ENCODE measurements at places on chromosomes 16 and 17.
A peak's percentile ranks its signal among the peaks of the same experiment; 100 is the strongest.

GRCh38 chr16:12532871-12533610, 270.6 kb downstream of the CPPED1 start:
- DNase-seq: peak; percentile 18

DNA sequence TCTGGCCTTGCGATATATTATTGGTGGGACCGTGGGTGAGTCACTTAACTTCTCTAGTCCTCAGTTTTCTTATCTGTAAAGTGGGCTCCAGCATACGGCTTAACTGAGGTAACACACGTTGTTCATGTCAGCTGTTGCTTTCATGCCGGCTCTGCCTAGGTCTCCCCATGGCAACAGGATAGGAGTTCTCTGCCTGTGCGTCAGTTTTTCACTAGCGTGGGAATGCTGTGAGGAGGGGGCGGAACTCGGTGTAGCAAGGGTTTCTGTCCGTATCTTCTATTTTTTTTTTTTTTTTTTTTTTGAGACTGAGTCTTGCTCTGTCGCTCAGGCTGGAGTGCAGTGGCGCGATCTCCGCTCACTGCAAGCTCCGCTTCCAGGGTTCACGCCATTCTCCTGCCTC, 758.5 kb upstream of the RBFOX1 start:
- DNase-seq: no peak

GRCh38 chr16:50610331-50611262, 62.4 kb downstream of the NKD1 start:
- DNase-seq: no peak

DNA sequence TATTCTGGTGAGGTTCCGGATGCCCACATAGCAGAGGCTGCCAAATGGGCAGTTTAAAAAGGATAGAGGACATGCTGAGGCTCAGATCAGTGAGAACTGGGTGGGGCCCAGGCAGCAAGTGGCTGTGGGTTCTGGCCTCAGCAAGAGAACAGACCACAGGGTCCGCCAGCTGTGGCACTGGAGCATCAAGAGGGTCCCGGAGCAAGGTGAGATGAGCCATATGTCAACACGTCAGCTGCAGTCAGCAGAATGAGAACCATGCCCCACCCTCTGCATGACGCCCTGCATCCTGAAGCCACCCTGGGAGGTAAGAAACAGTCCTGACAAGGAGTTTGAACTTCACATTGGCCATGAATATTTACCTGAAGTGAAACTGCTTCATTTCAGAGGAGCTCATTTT, 20.1 kb upstream of the CCL5 start:
- DNase-seq: no peak

GRCh38 chr17:50855708-50856330, 10.3 kb downstream of the TOB1 start:
- DNase-seq: no peak

GRCh38 chr17:37816950-37817349, 72.1 kb upstream of the HNF1B start:
- DNase-seq: no peak

DNA sequence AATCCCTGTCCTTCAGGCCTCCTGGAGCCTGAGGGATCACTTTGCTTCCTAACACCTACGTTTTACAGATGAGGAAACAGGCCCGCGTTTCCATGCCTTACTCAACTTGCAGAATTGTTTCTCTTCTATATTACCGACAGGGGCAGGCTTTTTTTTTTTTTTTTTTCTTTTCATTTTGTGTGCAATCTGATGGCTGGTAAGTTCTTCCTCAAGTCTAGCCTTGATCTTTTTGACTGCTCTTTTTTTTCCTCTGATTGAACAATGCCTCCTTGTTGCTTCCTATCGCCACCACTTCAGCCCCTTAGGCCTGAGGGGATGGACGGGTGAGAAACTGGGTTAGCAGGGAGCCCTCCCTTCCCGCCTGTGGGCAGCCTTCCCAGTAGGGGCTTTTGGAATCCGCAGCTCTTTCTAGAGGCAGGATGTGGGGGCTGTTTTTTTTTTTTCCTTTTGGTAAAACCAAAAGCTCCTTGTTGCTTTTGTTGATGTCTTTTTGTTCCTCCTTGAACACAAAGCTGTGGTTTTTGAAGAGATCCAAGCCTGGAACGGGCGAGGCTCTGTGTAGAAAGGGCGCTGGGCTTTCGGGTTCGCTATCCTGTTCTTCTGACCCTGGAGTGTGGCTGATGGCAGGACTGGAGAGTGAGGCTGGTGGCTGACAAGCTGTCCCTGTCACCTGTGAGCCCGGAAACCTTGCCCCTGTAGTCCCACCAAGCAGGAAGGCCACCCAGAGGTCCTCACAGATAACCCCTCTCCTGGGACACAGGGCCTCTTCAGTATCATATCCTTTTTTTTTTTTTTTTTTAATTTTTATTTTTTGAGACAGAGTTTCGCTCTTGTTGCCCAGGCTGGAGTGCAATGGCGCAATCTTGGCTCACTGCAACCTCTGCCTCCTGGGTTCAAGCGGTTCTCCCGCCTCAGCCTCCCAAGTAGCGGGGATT, 14.0 kb downstream of the LASP1 start:
- peak; percentile 23 for DNase-seq

DNA sequence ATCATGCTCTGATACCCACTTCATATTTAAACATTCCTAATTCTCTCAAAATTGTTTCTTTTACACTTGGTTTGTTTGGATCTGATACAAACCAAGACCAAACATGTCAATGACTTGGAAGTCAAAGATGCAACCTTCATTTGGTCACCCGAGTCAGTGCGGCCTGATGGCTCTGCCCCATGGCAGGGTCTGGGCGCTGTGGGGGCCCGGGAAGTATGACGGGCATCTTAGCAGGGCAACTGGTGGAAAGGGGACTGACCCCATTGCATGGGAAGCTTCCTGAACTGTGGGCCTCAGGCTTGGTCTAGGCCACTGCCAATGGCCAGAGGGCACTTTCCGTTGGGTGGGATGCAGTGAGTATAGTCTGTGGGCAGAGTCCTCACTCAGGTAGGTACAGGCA, 178.0 kb downstream of the KATNIP start:
- DNase-seq: no peak

GRCh38 chr16:9650284-9650683, 531.9 kb downstream of the GRIN2A start:
- DNase-seq: no peak

DNA sequence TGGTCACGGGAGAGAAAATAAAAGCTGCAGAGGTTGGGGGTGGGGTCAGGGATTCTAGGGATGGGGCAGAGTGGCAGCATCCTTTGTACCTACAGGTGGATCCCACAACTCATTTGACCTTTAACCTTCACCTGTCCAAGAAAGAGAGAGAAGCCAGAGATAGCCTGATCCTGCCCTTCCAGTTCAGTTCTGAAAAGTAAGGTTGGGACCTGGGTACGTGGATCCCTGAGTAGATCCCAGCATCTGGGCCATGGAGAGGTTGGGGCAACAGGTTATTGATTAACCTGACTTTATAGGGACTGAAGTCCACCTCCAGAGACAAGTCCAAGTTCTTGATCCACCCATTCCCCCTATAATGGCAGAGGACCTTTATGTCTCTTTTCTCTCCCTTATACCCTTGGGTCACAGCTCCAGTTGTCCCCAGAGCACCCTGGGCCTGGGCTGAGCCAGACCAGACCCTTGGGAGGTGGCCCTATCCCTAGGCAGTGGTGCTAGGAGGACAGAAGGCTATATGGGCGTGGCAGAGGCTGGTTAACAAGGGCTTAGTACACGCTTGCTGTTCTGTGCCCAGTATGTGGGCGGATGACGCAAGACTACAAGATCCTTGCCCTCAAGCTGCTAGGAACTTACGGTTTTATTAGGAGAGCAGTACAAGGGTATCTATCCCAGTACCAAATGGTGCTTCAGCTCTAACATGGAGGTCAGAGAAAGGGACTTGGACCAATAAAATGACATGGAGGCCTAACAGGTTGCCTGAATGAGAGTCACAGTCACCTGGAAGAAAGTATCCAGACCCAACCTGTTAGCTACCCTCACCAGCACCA, 3.3 kb downstream of the CLDN7 start:
- DNase-seq: no peak

GRCh38 chr17:49580055-49580721, 4.5 kb downstream of the NXPH3 start:
- no peak for DNase-seq

GRCh38 chr16:70730944-70731343, 45.1 kb upstream of the MTSS2 start:
- DNase-seq: no peak

GRCh38 chr16:23896832-23897821, 61.3 kb downstream of the PRKCB start:
- peak; percentile 71 for DNase-seq

GRCh38 chr17:18987230-18987610, 17.3 kb downstream of the FAM83G start:
- no peak for DNase-seq

Data from hematopoietic multipotent progenitor cell (in vitro differentiated cells).